ENCODE measurements at places on chromosomes 2 and 18.

GRCh38 chr2:101794141-101794540 is 96.6 kb downstream of the MAP4K4 start:
- DNase-seq: no peak

DNA sequence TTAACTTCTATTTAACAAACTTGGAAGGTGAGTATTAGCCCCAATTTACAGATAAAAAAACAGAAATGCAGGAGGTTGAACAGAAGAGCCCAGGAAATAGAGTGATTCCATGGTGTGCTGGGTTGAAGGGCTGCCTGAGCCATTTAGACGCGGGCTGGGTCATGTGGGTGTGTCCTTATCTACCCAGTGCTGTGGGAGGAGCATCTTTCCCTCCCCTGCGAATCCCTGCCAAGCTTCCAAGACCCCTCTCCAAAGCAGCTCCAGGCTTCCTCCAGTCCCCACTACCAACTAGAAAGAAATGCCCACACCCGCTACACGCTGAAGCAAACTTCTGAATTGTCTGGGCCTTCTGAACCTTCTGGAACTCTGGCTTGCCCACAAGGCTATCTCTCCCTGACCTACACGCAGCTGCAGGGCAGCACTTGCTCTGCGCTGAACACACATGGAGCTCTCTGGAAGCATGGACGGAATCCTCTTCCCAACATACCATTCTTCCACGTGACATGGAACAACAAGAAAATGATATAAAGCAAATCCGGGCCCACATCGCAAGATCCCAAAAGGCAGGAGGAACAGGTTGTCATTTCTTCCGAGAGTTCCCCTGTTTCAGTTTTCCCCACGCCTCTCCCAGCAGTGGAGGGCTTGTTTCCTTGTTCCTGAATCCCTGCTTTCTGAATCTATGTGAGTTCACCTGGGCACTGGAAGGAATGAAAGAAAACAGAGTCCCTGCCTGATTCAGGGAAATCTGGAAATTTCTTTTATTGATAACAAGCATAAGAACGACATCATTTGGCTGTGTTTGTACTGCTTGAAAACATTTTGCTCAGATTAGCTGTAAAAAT is 562.7 kb upstream of the ID2 start:
- no peak for DNase-seq

- DNase-seq: no peak
Measured at GRCh38 chr2:238113611-238114010, 13.5 kb downstream of the ESPNL start.

DNA sequence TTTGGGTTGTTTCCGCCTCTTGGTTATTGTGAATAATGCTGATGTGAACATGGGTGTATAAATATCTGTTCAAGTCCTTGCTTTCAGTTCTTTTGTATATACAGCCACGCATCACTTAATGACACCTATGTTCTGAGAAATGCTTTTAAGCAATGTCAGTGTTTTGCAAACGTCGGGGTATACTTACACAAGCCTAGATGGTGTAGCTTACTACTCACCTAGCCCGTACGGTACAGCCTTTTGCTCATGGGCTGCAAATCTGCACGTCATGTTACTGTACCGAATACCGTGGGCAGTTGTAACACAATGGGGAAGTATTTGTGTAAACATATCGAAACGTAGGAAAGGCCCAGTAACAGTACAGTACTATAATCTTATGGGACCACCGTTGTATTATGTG is 12.4 kb downstream of the RALB start:
- no peak for DNase-seq

- DNase-seq: no peak
Measured at GRCh38 chr2:234978466-234979203, 26.8 kb downstream of the SH3BP4 start.

GRCh38 chr2:88932686-88933085 is 241.2 kb downstream of the RPIA start:
- no peak for DNase-seq

DNA sequence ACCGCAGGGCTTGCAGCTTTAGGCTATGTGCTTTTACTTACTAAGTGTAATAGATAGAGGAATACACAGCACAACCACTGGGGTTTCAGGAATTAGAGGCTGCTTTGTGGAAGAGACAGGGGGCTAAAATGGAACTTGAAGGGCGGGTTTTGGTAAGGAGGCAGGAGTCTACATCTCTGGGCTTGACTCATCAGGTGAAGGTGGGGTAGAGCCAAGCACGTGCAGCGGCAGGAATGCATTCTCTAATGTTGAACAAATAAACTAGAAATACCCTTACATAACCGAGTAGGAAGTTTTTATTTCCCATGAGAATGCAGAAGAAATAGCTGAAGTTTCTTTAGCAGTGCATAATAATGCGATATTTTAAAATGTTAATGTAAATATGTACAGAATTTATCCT is 673.8 kb upstream of the SALL3 start:
- no peak for DNase-seq

GRCh38 chr2:110126906-110127305 is 11.3 kb upstream of the MALL start:
- no peak for DNase-seq

DNA sequence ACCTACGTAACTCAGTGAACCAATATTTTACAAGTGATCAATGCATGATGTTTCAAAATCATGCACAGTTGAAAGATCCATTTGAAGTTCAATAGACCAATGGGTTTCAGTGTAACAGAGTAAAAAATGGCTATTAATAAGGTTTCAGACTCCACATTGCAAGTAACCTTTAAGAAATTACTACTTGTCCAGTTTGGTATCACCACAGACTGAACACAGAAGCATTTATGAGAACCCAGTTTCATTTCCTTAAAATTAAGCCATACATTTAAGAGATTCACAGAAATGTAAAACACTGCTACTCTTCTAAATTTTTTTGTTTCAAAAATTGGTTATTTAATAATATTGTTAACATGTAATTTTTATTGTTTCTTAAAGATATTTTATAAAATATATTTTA is 98.9 kb upstream of the CHRNA1 start:
- DNase-seq: no peak

GRCh38 chr2:122145856-122146255 is 390.4 kb downstream of the TSN start:
- DNase-seq: no peak

GRCh38 chr2:130327703-130328527 is 14.8 kb upstream of the IMP4 start:
- no peak for DNase-seq

- DNase-seq: no peak
Measured at GRCh38 chr2:216862628-216863398, 2.9 kb upstream of the TNP1 start.

DNA sequence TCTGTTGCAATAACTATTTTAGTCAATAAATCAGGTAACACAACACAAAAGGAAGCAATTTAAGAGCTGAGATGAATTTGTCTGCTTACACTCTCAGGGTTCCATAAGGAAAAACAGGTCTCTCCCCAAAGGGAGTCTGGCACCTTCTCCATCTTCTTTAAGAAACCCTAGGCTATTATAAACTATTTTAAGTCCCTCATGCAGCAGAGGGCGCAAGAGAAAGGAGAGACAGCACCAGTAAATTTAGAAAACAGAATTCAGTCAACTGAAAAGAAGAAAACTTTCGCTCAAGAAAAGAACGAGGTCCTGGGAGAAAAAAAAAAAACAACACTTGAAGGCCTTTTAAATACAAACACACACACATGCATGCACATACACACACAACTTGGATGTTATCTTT is 19.1 kb downstream of the SULT1C4 start:
- no peak for DNase-seq

DNA sequence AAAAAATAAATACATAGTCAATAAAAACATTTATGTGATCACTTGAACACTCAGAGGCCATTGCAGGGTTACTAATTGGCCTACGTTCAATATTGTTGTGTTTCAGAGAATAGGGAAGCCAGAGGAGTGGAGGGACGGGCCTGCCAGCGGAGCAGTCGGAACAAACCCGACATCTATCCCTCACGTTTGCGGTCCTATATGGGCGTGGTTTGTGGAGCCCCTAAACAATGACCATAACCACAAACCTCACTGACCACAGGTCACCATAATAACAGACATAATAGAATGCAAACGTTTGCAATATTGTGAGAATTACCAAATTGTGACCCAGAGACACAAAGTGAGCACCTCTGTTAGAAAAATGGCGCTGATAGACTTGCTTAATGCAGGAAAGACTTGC is 19.5 kb upstream of the ZNF516 start:
- no peak for DNase-seq

Measured in T-helper 2 cell treated with Interferon-gamma antibody and Interleukin-4, amounts not matched to agents 5 μg/mL and 100 μg/mL, for 36 hours (primary cell).